Stimulated activated CD8-positive, alpha-beta memory T cell treated with anti-CD3 and anti-CD28 coated beads, Interleukin-12 subunit alpha, Interleukin-12 subunit beta, amount 100 ng/mL, for 4 hours (primary cell): ENCODE measurements at places on chromosomes 5 and 9.

DNA sequence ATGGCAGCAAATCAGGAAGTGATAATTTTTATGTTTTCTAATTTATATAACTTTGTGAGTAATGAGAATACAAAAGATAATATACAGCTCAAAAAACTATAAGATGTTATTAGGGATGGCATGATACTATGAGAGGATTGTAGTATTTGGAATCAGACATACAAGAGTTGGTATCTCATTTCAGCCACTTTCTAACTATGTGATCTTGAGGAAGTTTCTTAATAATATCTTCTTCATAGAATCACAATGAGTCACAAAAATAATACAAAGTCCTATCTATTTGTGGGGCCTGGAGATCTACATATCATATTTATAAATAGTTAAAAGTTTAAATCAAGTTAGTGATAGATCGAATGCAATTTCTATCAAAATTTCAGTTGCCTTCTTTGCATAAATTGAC, 23.7 kb upstream of the TMED7 start:
- DNase-seq = no peak

GRCh38 chr9:16265688-16266087, 604.8 kb downstream of the BNC2 start:
- no peak for DNase-seq

GRCh38 chr5:76670508-76670907, 45.4 kb upstream of the F2R start:
- DNase-seq = no peak

DNA sequence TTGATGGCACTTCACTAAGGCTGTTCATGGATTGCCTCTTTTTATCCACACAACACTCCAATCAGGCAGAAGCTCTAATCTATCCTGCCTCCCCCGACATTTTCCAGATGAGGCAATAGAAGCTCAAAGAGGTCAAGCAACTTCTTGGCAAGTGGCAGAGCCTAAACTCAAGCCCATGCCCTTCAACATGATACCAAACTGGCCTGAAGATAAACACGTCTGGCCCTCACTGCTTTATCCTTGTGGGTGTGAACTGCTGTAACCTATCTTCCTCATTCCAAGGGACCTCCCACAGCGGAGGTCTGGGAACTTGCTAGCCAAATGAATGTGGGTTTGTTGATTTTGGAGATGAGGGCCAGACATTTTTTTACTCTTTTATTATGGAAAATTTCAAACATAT, 9.5 kb downstream of the SLC35A4 start:
- DNase-seq = no peak

DNA sequence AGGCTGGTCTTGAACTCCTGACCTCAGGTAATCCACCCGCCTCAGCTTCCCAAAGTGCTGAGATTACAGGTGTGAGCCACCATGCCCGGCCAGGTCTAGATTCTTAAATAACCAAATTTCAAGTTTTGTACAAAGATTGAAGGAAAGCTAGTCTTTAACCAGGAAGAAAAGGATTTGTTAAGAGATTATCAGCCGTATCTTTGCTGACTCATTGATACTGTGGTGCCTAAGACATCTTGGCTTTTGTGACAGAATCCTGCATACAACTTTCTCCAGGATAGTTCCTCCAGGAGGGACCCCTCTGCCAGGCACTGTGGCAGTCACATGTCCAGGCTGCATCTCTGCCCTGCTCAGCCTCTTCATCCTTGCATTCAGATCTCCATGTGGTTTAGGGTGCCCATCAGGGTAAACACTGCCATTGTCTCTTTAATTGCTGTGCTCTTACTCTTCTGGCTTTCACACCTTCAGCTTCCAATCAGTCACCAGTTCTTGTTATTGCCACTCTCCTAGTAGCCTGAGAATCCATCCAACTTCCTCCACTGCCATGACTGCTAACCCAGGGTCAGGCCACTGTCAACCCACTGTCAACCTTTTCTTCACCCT, 10.0 kb downstream of the MAP3K1 start:
- no peak for DNase-seq

- DNase-seq = no peak
Measured at GRCh38 chr9:126698251-126698650, 84.5 kb downstream of the LMX1B start.

DNA sequence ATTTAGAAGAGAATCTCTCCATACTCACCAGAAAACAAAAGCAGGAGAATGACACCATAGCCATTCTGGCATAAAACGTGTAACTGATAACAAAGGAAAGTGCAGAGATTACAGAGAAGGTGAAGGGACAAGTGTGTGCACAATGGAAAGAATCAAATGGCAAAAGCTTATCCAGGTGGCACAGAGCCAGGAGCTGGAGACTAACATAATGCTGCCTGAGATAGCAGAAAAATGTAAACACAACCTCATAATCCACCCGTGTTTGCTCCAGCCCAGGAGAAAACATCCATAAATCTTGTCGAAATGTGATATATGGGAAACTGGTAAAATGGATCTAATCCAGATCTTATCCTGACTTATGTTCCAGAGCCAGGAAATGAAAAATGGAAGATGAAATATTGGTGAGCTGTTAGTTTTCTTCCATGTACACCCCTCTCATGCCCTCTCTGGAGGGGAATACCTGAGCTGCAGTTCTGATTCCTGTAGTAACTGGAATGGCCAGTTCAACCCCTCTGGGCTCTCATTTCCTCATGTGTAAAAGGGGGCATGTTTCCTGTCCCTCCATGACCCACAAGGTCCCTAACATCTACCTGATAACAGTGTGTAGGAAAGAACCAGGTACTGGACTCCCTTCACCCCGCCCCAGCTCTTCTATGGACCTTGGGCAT, 212.3 kb upstream of the DAPK1 start:
- no peak for DNase-seq

DNA sequence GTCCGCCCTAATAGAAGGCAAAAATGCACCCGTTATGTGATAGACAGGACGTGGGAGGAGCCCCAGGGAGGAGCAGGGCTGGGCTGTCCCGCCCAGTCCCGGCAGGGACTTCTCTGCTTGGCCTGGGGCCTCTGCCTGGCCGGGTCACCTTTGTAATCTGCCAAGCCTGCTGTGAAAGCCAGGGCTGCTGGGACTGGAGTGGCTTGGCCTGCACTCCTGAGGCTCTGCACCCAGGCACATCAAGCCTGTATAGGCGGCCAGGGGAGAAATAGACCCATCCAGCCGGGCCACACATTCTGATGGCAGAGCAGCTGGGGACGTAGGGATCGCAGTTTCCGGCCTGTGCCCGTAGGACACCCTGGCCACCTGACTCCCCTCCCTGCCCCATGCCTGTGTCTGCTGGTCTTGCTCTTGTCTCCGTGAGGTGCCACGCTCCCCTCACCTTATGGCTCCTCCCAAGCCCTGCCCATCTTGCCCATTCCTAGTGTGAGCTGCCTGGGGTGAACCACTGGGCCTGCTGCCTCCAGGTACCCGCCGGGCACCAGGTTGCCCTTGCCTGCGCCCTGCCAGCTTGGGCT, 28.1 kb downstream of the DYNC2I2 start:
- no peak for DNase-seq

- DNase-seq = no peak
Measured at GRCh38 chr5:140855772-140856674, at the start of gene PCDHA10. Gene PCDHA10 (plus strand): TSS chr5:140855897. CDS start chr5:140856049, 152 bp downstream.

GRCh38 chr5:168886157-168886556, 307.0 kb upstream of the PANK3 start:
- DNase-seq = no peak

DNA sequence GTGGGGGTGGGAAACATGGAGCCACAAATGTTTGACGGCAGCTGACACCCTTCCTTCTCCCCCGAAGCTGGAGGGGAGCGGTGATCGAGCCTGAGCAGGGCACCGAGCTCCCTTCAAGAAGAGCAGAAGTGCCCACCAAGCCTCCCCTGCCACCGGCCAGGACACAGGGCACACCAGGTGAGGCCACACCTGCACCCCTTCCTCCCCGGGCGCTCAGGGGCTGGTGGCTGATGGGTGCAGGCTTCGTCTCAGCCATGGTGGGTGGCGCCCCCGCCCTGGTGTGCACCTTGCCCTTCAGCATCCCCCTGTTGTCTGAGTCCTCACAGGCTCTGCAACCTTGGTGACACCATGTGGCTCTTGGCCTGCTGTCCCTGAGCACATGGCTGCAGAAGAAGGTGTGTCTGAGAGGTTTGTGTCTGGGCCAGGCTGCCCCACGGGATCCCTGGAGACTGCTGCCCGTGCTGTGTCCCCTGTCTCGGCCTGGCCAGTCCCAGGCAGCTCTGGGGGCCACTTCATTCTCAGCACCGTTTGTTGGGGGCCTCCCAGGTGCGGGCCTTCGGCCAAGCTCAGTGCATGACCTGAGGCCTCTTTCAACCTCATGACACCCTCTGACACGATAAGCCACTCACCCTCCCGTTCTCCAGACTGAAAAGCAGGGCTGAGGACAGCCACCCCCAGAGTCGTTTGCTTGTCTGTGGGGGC, 11.1 kb downstream of the MAN1B1 start:
- DNase-seq = no peak

DNA sequence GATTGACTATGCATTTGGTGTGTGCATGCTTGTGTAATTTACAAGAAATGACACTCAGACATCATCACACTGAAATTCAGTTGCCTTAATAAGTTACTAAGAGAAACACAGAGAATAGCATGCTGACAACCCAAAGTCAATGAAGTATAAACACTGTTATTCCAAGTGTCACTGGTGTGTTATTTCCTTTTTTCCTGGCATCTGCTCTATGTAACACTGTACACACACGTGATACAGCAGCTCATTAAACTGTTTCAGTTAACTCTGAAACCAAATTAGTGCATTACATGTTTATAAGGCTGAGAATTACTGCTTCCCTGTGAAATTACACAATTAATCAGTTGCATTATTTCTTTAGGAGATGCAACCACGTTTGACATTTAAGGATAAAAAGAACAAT, 252.7 kb downstream of the EFNA5 start:
- no peak for DNase-seq

GRCh38 chr5:114316167-114316566, 45.7 kb upstream of the KCNN2 start:
- DNase-seq = no peak

GRCh38 chr9:121788686-121789366, 137.4 kb downstream of the DAB2IP start:
- DNase-seq = no peak

DNA sequence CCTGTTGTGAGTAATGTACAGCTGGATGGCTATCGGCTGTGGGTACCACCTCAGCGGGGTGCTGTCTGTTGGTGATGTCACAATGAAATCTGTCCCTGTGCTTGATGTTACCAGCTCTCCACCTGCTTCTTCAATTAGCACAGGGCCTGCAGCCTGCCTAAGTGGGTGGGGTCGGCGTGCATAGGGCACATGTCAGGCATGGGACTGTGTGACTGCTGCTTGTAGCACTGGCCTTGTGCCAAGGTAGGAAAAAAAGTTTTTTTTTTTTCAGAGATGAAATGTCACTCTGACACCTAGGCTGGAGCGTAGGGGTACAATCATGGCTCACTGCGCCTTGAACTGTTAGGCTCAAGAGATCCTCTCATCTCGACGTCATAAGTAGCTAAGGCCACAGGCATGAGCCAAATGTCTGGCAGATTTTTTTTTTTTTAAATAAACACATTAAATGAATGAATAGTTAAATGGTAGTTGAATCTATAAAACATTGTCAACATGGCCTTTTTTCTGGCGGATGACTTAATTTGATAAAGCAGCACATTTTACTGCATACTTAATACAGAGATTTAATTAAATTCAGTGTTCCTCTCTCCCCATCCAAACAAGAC, 222.5 kb downstream of the NXNL2 start:
- no peak for DNase-seq

GRCh38 chr9:95399261-95399660, 81.8 kb upstream of the FANCC start:
- no peak for DNase-seq

- no peak for DNase-seq
Measured at GRCh38 chr9:124835026-124835557, 18.2 kb upstream of the WDR38 start.

DNA sequence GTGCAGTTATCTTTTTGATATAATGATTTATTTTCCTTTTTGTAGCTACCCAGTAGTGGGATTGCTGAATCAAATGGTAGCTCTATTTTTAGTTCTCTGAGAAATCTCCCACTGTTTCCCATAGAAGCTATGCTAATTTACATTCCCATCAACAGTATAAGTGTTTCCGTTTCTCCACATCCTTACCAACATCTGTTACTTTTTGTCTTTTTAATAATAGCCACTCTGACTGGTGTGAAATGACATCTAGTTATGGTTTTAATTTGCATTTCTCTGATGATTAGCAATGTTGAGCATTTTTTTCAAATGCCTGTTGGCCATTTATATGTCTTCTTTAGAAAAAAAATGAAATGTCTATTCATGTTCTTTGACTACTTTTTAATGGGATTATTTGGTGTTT, 94.7 kb downstream of the SERINC5 start:
- DNase-seq = no peak

GRCh38 chr5:74991522-74991921, 60.8 kb downstream of the GCNT4 start:
- DNase-seq = no peak

DNA sequence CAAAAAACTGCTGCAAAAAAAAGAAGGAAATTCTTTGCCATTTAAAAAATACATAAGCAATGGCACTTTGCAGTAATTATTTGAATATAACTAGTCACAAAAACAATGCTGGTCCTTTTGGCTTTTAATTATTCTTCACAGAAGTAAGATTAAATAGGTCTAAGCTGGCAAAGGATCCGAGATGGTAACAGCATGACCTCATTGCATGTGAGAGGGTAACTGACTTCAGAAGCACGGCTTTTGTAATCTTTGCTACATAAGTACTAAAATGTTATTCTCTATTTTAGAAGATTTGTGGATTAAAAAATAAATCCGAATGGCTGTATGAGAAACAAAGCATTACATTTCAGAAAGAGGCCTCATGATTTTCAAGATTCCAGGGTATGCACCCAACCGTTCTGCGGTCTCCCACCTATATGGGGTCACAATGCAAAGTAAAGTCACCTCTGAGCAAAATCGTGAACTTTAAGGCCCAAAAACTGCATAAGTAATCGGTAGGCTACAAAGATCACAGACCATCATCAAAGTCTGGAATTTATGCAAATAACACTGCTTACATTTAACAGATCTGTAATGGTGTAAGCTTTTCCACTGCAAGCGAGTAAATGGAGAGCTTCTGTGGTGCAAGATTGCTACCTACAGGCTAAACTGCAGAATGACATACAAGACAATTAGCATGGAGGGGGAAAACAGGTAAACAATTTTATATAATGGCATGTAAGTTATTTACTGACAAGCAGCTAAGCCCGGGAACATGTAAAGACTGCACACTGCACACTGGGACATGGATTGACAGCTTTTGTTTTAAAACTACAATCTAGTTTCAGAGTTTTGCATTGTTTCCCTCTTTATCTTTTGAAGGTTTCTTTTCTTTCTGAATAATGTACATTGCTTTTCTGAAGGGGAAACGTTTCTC, 231.6 kb downstream of the SLF1 start:
- DNase-seq = peak; percentile 2

GRCh38 chr5:52947851-52948250, 41.3 kb upstream of the ITGA2 start:
- no peak for DNase-seq

DNA sequence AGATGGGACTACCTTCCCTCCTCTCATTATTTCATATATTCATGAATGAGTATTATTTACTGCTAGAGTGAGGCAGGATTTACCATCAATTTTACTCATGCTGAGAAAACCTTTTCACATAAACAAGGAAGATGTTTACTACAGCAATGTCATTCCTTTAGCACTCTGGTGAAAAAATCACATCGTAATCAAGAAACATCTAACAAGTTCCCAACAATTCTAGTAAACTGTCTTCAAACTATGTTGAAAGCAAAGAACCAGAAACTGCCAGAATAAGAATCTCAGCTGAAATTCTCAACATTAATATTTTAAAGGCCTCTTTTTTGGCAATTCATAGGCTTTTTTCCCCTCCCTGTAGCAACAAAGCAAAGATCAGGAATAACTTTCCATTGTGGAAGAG, 28.2 kb downstream of the AUH start:
- no peak for DNase-seq
